ENCODE measurements at places on chromosomes 1 and 21. TPM values are rescaled to one million over a fixed set of nuclear protein-coding genes. Genes with fewer than 3 reads are reported as not detected.

GRCh38 chr1:202953392-202953791, 4.7 kb downstream of the ADIPOR1 start:
- no peak for DNase-seq

DNA sequence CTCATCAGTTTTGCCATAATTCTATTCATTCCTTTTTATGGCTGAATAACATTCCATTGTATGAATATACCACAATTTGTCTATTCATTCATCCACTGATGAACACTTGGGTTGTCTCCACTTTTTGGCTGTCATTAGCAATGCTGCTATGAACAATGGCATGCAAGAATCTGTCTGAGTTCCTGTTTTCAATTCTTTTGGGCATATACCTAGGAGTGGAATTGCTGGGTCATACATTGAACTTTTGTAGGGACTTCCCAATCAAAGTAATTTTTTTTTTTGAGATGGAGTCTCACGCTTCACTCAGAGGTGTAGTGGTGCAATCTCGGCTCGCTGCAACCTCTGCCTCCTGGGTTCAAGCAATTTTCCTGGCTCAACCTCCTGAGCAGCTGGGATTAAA, 34.9 kb downstream of the AADACL4 start:
- no peak for DNase-seq

DNA sequence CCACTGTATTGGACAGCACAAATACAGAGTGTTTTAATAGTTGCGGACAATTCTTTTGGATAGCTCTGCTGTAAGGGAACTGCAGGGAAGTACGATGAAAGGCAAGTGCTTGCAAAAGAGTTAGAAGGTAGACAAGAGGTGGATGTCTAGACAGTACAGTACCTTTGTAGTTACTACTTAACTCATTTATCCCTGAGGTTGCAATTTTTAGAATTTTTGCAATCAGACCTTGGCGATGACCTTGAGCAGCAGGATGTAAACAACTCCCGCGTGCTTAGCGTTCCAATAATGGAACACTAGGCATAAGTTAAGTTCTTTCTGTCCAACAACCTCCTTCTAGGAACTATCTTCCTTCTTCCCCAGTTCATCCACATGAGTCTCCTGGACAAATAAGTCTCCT, 1.9 kb upstream of the SYT14 start:
- DNase-seq = no peak

PDE4B gene
- 6.9 TPM for total RNA-seq

LCE2C gene
- not detected for total RNA-seq

RSPH1 gene
- 0.23 TPM for total RNA-seq

Data from Daoy (cell line).